Activated CD8-positive, alpha-beta T cell treated with anti-CD3 and anti-CD28 coated beads, Interleukin-2, amount 10 ng/mL, durations not matched to agents 7 days and 5 days (primary cell): ENCODE measurements at places on chromosomes 4 and X.

DNA sequence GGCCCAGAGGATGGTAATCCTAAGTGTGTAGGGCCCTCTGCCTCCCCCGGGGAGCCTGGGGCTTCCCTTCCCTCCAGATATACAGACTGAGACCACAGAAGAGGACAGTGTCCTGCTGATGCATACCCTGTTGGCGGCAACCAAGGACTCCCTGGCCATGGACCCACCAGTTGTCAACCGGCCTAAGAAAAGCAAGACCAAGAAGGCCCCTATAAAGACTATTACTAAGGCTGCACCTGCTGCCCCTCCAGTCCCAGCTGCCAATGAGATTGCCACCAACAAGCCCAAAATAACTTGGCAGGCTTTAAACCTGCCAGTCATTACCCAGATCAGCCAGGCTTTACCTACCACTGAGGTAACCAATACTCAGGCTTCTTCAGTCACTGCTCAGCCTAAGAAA, 1.9 kb downstream of the TRO start:
- no peak for DNase-seq

GRCh38 chrX:66632981-66633380, 5.9 kb downstream of the EDA2R start:
- no peak for DNase-seq

- DNase-seq: no peak
These were observed 14.0 kb upstream of the ART3 start for GRCh38 chr4:76060506-76060905.

DNA sequence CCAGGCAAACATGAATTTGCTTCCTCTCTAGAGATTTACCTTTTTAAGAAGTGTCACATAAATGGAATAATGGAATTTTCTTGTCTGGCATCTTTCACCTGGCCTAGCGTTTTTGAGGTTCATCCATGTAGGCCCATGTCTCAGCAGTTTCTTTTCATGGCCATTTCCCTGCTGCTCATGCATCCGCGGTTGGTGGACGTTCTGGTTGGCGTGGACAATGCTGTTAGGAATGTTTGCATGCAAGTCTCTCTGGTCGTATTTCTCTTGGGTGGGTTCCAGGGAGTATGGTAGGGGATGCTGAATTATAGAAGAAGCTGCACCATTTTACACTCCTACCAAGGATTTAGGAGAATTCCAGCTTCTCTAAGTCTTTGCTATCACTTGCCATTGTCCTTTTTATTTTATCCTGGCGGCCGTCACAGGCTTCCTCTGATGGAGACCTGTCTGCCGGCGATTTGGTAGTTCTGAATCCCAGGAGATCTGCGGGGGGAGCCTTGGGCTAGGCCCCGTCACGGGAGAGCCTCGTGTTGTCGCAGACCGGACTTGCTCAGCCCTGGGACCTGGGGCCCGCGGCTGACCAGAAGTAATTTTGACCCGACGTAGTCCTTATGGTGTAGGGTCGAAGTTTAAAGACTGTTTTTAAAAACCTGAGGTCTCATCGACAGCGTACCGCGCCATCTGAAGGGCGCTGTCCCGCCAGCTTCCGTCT, 56.9 kb upstream of the TADA2B start:
- no peak for DNase-seq

DNA sequence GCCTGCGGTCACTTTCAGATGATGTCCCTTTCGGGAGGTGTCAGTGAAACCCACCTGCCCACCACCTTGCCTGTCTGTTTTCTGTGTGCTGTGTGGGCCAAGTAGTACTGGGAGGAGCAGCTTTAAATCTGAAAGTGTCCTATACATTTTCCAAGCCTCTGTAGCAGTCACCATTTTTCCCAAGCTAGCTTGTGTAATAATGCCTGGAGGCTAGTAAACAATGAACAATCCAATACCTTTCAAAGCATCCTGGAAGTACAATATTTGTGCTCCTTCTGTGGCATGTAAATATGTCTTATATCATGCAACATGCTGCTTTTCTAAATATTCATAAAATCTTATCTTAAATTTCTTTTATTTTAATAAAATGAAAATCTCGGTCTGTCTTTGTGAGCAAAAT, 111.6 kb upstream of the C1GALT1C1 start:
- no peak for DNase-seq

DNA sequence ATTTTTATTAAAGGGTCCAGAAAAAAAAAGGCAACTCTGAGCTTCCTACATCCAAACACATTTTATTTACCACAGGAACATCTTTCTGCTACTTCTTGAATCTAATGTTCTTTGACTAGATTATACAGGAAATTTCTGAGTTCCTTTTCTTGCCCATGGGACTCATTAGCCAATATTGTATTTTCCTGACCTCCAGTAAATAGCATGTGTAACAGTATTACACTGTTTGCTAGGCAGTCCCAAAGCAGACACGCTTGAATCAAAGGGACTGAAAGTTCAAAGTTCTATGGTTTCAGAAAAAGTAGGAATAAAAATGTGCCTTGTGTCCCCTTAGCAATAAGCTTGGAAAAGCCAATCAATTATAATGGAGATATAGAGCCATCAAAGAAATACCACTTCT, 57.4 kb downstream of the MOSPD2 start:
- no peak for DNase-seq

DNA sequence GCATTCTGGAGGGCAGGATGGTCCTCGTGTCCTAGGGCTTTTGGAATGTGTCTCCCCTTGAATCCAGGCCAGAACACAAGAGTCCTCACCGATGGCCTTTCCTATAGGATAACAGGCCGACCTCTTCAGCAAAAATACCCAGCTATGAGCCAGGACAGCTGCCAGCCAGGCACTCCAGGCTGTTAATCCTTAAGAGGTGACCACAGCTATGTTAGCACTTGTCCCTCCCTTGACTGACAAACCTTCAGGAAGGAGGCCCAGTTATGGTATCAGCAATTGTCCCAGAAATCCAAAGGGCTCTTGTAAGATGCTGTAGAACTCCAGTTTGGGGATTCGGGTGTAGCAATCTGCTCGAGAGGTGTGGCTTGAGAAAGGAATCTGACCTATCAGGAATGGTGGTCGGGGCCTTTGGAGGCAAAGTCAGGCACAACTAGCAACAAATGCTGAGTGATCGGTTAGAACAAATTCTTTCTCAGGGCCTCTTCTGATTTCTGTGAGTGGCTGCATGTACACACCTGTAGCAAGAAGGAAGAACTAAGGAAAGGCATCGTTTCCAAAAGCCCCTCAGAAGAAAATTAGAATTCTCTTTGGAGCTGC, 54.6 kb downstream of the PTCHD1 start:
- no peak for DNase-seq

DNA sequence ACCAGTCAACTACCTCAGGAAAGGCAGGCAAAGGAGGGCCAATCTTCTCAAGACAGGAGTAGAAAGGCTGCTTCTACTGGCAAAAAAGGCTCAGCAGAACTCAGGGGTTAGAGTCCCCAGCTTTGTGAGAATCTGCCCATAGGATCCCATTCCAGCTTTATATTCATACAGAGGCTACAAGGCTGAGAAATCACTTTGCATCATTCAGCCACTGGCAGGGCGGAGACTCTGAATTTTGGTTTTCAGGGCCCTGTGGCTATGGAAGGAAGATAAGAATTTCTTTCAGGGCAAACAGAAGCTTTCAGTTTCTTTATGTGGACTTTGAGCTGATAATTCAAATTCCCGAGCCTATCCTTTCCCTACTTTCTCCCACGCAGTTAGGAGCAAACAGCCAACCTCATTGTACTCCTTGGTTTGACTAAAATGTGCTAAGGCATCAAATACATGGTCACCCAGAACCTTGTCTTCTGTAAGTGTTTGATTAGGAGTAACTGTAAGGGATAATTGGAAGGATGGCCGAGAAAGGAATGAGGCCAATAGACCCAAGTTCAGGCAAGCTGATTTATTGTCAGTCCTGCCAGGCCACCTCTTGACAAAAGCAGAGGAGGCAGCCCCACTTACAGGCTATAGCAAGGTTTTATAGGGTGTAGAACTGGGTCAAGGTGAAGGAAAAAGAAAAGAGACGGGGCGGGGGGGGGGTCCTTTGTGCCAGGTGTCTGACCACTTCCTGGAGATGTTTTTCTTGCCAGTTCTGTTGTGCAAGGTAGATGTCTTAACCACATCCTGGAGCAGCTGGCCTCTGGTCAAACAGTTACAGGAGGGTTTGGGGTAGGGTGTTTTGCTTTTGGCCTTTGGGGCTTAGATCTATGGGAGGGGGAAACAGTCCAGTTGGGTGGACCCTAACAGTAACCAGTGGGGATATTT, 165.3 kb upstream of the PPP1R2C start:
- DNase-seq: peak; percentile 56

DNA sequence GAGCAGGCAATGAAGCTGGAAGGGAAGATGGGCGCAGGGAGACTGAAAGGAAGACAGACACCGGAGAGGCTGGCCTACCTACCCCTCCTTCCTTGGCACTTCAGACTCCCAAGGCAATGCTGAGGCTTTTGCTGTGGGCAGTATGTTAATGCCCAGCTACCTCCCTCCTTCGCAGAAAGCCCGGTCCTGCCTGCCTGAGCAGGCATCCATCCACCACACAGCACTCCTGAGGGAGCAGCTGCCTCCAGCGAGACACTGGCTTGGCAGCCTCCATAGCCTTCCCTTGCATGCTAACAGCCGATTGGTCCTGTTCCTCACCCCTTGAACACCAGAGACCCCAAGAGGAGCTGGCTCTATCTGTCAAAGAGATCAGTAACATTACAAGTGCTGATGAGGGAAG, 14.4 kb downstream of the GABRQ start:
- no peak for DNase-seq

DNA sequence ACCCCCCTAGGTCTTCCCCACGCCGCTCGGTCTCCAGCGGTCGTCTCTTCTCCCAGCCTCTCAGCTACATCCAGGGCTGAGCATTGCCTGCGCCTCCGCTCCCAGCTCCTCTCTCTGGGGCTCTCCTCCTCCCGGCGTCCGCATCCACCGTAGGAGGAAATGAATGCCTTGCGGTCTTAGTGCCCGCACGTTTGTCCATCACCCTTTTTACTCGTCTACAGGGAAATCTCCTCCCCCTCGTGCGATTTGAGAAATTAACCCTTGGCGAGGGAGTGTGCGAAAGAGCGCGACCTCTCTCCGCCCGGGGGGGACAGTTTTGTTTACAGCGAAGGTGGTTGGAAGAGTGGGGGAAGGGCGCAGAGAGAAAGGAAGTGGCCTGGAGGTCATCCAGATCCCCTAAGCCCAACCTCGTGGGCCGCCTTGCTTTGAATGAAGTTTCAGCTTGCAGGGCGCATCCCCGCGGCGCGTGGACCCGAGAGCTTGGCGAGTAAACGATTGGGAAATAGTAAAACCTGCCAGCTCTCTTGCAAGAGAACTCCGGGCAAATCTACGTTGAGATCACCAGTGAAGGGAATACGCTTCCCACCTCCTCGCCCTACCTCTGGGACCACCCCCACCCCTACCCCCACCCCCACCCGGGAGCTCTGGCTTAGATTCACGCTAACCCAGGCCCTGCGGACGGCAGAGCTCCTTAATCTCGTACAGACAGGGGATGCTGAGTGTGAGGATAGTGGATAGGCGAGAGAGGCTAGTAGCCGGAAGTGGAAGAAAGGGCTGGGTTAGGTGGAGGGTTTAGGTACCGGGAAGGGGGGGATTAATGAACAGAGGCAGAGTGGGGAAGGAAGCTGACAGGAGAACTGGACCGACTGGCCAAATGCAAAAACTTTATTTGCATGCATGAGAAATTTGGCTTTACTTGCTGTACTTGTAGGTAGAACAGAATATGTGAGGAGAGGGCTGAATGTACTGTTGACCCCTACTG, at the start of gene ELOVL6:
ELOVL6 (minus strand) TSS at position 181 of the 982 bp plus-strand sequence. CDS start 280 bp downstream, outside the sequence.
- peak; percentile 54 for DNase-seq

DNA sequence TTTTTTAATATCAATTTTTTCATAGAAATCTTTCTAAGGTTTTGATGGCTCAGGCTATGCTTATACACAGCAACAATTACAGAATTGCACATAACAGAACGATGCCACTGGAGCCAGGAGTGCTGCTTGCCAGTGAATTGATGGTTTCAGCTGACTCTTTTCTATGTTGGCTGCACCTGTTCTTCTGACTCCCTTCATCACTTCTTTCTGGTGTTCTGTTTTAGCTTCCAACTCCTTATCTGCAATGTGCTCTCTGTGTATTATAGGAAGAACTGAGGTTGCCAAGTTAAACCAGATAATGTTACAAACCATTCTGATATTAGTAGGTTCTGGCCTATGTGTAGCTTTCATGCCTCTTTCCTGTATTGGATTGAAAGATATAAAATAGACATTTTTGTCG, 11.6 kb upstream of the VEGFD start:
- no peak for DNase-seq

GRCh38 chr4:112060212-112060611, 85.0 kb upstream of the FAM241A start:
- no peak for DNase-seq

- DNase-seq: no peak
These were observed 217.5 kb upstream of the ADAMTS3 start for GRCh38 chr4:72786401-72786990.

DNA sequence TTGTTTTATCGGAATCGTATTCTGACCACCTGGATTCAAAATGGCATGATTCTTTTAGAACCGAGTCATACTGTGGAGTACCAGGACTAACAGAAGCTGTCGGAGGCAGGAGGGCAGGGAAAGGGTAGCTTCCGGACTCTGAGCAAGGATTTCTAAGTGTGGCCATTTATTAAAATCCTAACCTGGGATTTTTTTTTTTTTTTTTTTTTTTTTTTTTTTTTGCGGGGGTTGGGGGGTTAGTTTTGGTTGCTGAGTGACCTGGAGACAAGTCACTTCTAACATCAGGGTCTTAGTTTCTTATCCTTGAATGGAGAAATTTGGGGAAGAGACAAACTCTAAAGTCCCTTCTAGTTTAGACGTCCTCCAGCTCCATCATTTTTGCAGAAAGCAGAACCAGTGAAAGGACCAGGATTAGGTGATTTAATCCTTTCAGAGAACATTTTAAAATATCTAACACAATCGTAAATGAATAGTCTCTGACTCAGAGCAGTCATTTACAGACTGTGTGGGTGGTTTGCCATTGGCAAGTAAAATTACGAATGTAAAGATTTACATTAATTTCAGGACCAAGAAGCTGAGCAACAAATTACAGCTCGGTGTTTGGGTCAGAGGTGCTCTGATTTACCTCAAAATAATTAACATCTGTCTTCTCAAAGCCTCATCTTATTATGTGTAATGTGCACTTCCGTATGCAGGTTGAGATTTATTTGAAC, 7.3 kb downstream of the SLC25A5 start:
- no peak for DNase-seq

- DNase-seq: no peak
These were observed 6.3 kb downstream of the ABLIM2 start for GRCh38 chr4:8152090-8152864.

DNA sequence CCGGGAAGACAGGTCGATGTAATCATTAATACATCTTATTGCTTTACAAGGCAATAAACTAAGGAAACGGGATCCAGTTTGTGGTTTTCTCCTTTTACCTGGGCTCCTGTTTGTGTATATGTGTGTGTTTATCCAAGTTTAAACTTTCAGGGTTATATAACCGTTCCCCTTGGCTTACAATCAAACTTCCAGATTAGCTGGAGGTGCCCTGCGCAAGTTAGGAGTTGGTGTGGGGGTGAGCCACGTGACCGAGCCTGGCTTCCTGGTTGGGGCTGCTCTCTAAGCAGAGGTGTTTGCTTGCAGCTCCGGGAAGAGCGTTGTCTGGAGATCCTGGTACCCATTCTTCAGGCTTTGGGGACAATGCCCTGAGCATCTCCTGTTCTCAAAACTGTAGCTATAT, 129.2 kb downstream of the FHDC1 start:
- no peak for DNase-seq
